Mesenteric fat pad (tissue), 1 donor: ENCODE measurements at places on chromosomes 1 and 21. TPM values are rescaled to one million over a fixed set of nuclear protein-coding genes. Genes with fewer than 3 reads are reported as not detected.

GRCh38 chr1:214694769-214695168 is 91.8 kb downstream of the CENPF start:
- DNase-seq = no peak

Gene GIPC2
- 2.7 TPM for total RNA-seq

DNA sequence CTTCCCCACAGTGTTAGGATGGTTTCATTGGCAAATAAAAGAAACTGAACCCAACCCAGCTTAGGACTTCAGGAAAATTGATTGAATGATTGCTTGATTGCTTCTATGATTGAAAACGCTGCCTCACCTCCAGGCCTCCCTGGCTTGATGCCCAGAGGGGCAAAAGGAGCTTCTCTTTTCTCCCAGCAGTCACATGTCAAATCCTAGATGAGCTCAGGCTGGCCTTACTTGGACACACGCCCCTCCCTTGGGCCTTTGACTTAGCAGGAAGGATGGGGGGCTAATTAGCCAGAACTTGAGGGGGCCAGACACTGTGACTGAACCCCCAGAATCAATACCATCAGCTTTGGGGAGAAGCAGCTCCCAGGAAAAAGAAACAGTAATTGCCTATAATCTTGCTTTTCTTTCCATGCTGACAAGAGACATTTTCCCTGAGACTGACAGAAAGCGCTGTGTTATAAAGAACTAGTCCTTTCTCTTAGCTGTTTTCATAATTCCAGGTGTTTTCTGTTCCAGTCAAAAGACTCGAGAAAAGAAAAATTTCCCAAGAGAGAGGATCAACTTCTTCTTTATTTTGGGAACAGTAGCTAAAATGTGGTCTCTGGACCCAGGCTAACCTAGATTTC is 50.8 kb upstream of the ATP5PO start:
- no peak for DNase-seq

- DNase-seq = no peak
Observed at GRCh38 chr1:229018674-229019295, 252.1 kb upstream of the RAB4A start.

DNA sequence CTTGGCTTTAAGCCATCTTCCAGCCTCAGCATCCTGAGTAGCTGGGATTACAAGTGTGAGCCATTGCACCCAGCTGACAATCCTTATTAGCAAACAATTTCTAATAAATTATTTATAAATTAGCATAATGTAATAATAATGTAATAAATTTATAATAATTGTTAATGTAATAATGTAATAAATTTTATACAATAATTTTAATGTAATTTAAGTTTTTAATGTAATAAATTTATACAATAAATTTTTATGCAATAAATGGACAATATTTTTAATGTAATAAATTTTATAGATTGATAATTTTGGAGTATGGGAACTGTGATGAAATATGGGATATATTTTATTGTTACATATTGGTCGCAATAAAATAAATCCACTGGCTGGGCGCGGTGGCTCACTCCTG is 1457.5 kb downstream of the KCNT2 start:
- no peak for DNase-seq

DNA sequence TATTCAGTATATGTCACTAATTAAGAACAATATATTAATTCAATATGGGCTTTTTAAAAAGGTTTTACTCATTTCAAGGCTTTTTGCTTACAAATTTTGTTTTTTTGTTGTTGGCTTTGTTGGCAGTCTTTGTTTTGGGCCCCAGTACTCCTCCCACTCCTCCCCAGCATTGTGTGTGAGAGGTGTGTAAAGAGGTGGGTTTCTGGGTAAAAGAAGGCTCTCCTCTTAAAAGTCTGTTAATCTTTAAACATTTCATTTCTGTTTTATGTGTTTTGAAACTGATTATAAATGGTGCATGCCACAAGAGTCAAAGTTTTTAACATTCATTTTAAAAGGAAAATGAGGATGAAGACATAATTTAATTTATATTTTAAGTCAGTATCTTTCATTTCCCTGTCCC is 79.6 kb downstream of the SASS6 start:
- DNase-seq = no peak

GRCh38 chr21:33828083-33828482 is 87.5 kb downstream of the ATP5PO start:
- no peak for DNase-seq

DNA sequence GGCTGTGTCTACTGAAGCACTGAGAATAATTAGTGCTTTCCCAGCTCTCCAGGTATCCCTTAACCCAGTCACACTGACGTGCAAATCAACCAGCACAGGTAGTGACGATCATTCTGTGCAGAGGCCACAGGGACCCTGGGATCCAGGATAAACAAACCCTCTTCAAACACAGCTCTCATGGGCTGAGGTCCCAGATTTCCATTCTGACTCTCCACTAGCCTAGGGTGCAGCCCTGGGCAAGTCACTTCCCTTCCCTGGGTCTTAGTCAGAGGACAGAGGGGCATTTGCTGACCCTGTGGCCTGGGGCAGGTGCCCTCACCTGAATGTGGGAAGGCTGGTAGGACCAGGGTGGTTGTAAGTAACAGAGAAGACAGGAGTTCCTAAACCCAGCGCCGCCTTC is 724.7 kb downstream of the MATN1 start:
- DNase-seq = no peak

- DNase-seq = no peak
Observed at GRCh38 chr1:92219028-92219427, 1.3 kb downstream of the C1orf146 start.

Gene PRAMEF20
- total RNA-seq = not detected

Gene MAP3K21
- total RNA-seq = 0.96 TPM

Gene LINGO4
- not detected for total RNA-seq

DNA sequence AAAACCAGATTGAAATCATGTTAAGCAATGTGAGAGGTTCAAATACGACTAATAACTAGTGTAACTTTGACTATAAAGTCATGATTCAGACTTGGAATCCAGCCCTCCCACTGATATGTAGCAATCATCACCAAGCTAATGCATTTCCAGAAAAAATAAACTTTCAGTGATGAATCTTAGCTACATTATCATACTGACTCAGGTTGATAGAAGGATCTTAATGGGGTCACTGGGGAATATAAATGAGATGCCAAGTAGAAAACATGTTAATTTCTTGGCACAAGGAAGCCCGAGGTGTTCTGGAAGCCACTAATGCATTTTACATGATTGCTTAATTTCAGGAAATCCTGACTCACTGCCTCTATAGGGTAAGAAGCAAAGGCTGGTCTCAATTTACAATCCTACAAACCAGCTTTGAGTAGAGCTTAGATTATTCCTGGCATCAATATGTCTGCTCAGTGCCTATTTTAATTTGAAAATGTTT is 67.7 kb downstream of the SELENOF start:
- DNase-seq = no peak

- DNase-seq = no peak
Observed at GRCh38 chr1:202836623-202837403, 26.1 kb downstream of the PCAT6 start.

Gene TSPEAR
- total RNA-seq = not detected

GRCh38 chr1:58670181-58670580 is 29.7 kb downstream of the MYSM1 start:
- DNase-seq = no peak

DNA sequence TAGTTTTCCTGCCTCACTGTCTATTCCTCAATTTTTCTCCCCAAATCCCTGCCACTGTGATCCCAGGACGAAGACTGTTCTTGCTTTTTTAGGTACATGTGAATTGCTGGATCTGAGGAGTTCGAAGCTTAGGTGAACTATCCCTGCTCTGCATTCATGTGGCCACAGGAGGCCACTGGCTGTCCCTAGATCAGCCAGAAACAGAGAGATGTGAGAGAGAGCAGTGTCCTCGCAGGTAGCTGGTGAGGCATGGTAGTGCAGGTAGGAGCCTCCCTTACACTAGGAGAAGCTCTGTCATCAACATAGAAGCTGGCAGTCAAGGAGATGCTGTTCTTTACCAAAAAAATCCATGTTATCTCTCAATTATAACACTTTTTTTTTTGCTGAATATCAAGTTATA is 71.5 kb downstream of the USP24 start:
- no peak for DNase-seq

Gene KCNH1
- total RNA-seq = 0.26 TPM

- DNase-seq = no peak
Observed at GRCh38 chr1:25583519-25584370, 32.8 kb upstream of the MAN1C1 start.

Gene PADI4
- total RNA-seq = 7.0 TPM

- DNase-seq = no peak
Observed at GRCh38 chr1:29833581-29833980, 597.3 kb downstream of the PTPRU start.

- DNase-seq = no peak
Observed at GRCh38 chr1:185300152-185300551, 16.9 kb downstream of the IVNS1ABP start.

DNA sequence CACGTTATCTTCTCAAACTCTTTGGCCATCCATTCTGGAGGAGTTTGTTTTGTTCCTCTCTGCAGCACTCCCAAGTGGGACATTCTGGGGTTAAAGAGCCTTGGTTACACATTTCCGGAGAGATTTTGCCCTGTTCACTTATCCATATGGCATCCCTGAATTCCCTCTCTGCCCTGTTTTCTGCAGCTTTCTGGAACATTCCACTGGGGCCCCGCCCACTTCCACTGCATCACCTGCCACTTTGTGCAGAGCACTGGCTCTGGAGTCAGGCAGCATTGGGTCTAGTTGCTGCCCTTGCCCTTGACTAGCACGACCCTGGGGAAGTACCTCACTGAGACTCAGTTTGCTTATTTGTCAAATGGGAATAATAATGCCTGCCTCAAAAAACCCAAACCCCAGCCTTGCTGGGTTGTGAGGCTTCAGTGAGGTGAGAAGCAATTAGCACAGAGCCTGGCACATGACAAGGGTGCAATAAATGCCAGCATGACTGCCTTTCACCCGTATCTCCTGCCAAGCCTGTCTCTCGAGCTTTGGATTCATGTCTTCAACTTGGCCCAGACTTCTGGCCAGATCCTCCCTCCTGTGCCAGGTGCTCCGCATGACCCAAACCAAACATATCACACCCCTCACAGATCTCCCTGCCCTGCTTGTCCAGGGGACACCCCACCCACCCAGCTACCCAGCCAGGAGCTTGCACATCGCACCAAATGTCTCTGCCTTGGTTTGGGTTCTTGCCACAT is 38.3 kb downstream of the IL6R start:
- DNase-seq = no peak

DNA sequence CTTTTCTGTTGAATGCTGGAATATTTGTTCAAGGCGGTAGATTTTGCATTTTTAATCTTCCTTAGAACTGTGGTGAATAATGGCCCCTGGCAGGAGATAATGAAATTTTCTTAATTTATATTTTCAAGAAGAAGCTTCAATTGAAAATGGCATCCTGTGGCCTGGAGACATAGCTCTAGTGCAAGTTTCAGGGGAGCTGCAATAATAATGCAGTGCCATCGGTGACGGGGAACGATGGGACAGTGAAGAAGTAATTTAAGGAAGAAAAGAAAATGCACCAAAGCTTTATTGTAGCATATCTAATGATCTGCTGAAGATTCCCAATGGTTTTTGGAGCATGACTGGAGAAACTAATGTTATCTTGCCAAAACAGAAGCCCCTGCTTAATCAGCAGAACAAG is 128.4 kb downstream of the ADGRL2 start:
- no peak for DNase-seq

- no peak for DNase-seq
Observed at GRCh38 chr1:60133000-60133673, 59.6 kb upstream of the C1orf87 start.

GRCh38 chr1:99062192-99062591 is 57.5 kb upstream of the PLPPR5 start:
- no peak for DNase-seq

- no peak for DNase-seq
Observed at GRCh38 chr1:89489047-89489729, 35.4 kb upstream of the LRRC8B start.

- DNase-seq = peak; percentile 92
Observed at GRCh38 chr1:44327679-44328491, 27.2 kb downstream of the ERI3 start.

GRCh38 chr21:41321211-41321907 is 4.8 kb downstream of the FAM3B start:
- no peak for DNase-seq

DNA sequence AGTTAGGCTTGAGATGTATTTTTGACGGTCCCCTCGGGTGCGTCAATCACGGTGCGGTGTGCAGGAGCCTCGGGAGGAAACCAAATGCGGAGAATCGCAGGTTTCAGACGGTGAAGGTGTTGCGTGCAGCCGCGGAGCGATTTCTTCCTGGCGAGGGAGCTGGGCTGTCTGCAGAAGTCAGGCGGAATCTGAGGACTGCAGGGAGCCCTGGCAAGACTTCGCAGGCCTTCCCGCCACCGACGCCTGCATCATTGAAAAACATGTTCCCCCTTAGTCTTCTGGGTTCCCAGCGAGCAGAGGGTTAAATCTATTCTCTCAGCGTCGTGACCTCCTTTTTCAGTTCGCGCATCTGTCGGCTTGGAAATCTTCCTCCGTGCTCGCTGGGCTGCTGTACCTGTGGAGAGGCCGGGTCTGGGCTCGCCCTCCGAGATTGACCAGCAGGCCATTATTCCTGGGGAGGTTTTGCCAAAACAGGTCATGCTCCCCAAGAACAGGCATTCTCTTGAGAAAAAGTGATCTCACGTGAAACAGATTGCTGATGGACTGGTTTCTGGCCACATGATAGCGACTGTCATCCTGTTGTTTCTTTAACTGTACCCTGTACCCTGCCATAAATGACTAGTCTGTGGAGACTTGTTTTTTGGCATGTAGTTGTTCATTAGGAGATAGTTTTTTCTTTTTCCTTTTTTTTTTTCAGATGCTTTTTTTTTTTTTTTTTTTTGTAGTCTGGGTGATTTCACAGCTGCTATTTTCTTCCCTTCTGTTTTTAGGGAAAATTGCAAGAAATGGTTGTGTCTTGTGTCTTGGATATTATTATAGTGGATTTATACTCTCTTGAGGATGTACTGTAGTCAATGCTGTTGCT is 894 bp downstream of the EPB41 start:
- no peak for DNase-seq

- no peak for DNase-seq
Observed at GRCh38 chr1:243420946-243421685, 165.3 kb downstream of the SDCCAG8 start.

DNA sequence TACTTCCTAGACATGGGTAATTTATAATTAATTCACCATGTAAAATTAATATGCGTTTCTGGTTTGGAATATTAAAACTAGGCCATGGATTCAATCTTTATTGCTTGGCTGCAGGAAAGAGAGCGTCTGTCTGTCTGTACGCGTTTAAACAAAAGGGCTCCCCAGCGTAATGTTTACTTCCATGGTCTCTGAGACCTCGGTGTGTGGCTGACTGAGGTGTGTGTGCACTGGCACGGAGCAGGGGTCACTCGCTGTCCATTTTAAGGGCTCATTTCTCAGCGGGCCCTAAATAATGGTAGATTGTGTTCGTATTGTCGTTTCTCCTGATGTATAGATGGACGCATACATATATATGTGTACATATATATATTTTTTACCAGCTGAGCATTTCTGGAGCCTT is 119.6 kb downstream of the ATG4C start:
- no peak for DNase-seq

Gene PTGER3
- 253 TPM for total RNA-seq

GRCh38 chr1:21149855-21150432 is 26.8 kb downstream of the EIF4G3 start:
- DNase-seq = no peak

Gene PPIAL4G
- total RNA-seq = not detected
